HCT116 (cell line): ENCODE measurements at places on chromosomes 1 and 21.

DNA sequence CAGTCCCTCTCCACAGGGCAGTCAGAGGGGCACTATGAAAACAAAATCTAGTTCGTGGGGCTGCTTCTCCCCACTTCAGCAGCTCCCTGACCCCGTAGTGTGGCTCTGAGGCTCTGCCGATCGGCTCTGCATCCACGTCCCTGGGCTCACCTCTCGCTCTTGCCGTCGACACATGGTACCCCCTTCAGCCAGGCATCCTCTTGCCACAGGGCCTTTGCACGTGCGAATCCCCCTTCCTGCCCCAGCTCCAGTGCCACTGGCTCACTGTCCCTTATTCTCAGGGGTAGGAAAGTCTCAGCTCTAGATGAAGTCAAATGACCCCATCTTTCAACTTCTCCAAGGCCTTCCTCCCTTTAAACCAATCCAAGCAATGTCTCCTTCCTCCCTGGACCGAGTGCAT is 72.7 kb downstream of the KLHDC7A start:
- no peak for DNase-seq

DNA sequence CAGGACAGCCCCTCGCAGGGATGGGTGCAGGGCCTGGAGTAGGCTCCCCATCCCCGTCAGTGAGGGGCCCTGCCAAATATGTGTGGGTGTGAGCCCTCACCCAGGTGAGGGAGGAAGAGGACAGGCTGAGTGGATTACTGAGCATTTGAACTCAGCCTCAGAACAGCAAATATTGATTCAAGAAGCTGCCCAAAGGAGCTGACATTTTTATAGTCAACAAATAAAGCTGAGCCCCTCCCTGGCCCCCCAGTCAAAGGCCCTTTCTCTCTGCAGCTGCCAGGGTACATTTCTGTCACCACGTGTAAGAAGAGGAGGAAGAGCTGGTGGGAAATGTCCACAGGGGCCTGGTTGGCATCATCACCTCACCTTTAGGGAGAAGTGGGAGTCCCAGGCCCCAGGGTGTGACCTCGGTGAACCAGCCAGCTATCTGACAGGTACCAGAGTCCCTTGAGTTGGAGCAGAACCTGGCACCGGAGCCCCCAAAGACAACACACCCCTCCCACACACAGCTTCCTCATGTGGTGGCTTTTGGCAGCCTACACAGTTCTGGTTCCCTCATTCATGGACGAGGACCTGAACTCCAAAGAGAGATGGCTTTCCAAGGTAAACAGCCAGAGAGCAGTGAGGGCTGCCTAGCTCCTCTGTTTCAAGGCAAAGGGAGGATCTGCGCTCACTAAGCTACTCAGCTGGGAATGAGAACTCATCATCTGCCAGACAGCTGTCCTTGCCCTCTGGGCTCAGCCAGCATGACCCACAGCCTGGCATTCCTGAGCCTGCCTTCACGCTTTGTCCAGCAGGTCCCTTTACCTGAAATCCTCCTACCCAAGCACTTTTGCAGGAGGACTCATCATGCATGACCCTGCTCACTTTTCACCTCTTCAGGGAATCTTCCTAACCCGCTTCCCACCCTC is 43.0 kb upstream of the TENT5C start:
- no peak for DNase-seq

GRCh38 chr1:174080819-174081218 is 58.7 kb upstream of the RC3H1 start:
- DNase-seq, result no peak

DNA sequence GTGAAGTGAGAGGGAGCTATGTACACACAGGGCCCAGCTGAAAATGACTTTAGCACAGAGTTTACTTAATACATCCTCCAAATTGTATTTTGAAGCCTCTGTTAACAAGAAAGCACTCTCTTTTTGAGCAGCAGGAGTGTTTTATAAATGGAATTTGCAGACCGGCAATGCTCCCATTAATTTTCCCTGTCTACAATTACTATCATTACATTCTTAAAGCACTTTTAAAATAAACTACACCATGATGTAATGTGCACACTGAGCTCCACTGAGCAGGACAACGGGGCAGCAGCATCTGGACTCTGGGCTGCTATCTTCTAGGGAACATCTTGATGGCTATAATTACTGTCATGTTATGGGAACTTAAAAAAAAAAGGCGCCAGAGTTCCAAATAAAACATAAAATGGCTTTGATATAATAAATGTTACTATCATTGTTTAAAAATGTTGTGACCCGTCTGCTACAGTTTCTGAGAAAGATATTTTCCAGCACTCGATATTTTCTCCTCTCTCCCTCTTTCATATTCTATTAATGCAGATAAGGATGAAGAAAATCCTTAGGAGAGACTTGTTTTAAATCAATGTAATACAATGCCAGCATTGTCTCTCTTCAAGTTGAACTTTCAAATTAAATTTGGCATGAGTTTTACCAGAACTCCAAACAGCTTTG is 150.9 kb downstream of the HLX start:
- DNase-seq, result no peak

- no peak for DNase-seq
These were observed 64.3 kb upstream of the ADARB1 start for GRCh38 chr21:45010096-45010495.

DNA sequence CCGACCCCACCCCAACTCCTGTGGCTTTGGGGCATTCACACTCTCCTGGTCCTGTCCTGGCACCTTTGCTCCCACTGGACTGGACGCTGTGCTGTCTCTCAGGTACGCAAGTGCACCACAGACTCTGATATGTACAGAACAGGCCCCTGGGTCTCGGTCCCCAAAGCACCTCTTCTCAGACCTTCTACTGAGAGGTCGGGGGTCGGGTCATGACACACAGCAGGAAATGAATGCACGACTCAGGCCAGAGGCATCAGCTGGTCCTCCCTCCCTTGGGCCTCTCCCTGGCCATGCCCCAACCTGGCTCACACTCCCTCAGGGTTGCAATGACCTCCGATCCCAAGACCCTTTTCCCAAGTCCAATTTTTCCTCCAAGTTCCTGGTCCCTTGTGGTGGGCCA is 1.8 kb upstream of the KRTAP10-12 start:
- no peak for DNase-seq

- no peak for DNase-seq
These were observed 1.3 kb downstream of the CDC42BPA start for GRCh38 chr1:227317011-227317451.

GRCh38 chr1:29893806-29894205 is 657.5 kb downstream of the PTPRU start:
- no peak for DNase-seq

GRCh38 chr21:30839304-30839703 is 9.7 kb upstream of the KRTAP7-1 start:
- DNase-seq, result no peak

- DNase-seq, result no peak
These were observed 119.2 kb upstream of the KIAA1614 start for GRCh38 chr1:180793451-180793850.

DNA sequence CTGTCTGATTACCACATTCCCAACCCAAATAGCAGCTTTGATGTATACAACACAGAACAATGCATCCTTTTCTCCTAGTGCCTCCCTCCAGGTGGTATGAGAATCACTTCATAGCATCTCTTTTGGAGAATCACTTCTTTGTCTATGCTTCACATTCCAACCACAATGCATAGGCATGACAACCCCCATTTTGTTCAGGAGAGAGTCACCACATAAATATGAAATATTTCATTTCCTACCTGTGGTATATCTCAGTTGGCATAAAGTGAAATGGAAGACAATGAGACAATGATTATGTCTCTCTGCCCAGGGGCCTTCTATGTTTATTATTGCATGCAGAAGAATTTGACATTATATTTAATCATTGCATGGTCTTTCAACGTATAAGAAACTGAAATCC is 112.2 kb downstream of the BRINP2 start:
- no peak for DNase-seq
